ENCODE measurements at places on chromosomes 6 and 20.

- no peak for DNase-seq
Measured at GRCh38 chr20:49210101-49210756, 9.0 kb upstream of the DDX27 start.

DNA sequence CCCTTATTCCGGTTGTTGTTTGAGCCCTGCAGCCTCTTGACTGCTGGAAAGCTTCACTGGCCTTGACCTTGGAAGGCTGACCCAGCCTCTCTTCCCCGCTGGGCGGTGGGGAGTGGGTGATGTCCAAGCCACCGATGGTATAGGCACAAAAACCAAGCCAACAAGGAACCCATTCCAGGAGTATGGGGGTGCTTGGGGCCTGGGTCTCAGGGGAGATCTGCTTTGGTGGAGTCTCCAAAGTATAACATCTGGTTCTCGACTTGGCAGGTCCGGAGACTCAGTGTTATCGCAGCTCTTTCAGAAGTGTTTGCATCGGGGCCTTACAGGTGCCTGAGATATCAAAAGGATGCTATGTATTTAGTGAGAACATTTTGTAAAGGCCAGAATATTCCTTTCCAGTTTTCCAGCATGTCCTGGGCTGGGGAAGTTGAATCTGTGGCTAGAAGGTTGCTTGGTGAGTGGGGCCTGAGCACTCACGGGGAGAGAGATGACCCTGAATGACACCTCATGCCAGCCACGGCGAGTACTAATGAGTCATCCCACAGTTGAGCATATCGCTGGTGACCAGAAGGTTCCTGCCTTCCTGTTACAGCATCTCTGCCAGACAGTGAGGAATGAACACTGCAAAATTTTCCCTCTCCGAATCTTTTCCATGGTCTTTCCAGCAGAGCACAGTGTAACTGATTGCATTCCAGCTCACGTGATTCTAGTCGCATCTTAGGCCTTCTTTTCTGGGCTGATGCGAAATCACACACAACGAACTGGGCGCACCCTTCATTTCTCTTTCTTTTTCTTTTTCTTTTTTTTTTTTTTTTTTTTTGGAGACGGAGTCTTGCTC is 133.9 kb downstream of the ZDHHC14 start:
- peak; percentile 33 for DNase-seq

GRCh38 chr6:152380351-152380767 is 256.8 kb downstream of the SYNE1 start:
- no peak for DNase-seq

GRCh38 chr6:149766156-149766769 is 16.7 kb downstream of the PCMT1 start:
- no peak for DNase-seq

DNA sequence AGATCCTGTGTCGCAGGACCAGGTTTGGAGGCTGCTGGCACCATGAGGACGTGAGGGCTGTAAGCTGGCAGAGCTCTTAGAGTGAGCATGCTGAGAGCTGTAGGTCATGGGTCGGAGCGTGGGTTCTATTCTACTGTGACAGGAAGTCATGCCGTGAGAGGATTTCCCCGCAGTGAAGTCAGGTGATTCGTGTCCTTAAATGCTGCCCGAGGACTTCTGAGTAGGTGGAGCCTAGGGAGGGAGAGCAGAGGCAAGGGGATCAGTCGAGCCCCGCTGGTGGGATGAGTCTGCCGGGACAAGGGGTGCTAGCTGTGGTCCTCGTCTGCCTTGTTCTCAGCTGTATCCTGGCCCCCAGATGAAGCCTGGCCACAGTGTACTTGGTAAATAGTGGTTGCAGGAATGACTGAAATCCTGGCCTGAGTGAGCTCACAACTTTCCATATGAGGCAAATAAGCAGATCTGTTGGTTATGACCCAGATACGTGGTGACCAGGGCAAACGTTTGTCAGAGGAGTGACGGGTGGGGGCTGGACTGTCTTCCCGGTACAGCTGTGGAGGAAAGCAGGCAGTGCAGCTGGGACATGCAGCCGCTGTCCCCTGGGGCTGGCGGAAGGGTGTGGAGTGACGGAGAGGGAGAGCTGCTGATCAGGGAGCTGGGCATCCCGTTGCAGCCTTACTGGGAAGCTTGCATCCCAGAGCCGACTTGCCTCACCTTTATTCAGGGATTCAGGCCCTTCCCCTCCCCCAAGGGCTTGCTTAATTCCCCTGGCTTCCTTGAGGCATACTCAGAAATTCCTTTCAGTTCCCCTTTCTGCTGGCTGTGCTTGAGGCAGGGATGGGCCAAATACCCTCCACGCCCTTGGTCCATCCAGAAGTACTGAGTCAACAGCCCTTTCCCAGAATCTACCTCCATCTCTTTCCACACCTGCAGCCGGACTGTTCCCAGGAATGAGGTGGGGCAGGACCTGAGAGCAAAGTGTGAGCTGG is 250.9 kb upstream of the RREB1 start:
- no peak for DNase-seq

- DNase-seq: no peak
Measured at GRCh38 chr6:107735906-107736635, 88.0 kb downstream of the SCML4 start.

- DNase-seq: no peak
Measured at GRCh38 chr20:38460040-38460623, 12.5 kb upstream of the RALGAPB start.

DNA sequence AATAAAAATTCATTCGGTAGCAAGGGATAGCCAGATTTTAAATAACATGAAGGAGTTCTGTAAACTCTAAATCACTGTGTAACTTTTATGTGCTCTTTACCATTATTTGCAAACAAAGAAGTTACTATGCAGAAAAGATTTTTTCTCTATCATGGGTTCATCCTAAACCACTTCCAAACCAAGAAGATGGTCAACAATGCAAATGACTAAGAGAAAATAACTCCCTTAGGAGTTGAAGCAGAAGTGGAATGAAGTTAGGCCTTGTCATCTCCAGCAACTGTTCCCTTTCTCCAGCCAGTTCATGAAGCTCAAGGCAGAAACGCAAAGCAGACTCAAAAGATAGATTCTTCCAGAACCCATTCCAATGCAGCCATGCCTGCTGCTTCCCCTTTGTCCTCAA is 66.0 kb downstream of the MBOAT1 start:
- no peak for DNase-seq

DNA sequence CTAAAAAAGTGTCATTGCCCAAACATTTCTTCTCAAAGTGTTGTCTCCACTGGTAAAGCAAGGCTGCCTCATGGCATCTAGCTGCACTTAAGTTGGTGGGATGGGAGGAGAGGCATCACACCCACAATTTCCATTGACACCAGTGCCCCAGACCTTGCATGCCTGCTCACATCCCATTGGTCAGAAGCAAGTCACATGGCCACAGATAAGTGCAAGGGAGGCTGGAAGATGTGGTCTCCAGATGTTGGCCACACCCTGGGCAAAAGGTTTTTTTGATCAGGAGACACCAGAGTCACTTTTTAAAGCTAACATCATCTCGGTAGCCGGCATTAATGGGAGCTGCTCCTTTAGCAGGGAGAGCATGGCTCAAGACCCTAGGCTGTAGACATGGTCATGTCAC is 157.1 kb upstream of the CST7 start:
- no peak for DNase-seq

DNA sequence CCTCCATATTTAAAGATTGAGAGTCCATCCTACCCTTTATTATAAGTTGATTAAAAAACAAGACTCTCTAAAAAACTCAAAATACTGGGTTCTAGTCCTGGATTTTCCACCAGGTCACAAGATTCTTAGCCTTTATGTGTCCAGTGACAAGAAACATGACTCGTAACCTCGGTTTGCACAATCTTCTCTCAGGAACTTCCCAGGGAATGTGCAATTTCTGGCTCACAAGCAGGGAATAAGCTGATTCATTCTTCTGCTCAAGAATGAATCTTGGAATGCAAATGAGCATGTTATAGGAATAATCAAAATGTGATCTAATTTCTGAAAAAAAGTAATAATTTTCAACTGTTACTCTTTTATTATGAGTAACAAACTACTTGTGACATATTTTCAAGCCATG is 45.1 kb downstream of the OGFRL1 start:
- DNase-seq: peak; percentile 85

- DNase-seq: no peak
Measured at GRCh38 chr6:144139817-144140216, 10.5 kb upstream of the STX11 start.

DNA sequence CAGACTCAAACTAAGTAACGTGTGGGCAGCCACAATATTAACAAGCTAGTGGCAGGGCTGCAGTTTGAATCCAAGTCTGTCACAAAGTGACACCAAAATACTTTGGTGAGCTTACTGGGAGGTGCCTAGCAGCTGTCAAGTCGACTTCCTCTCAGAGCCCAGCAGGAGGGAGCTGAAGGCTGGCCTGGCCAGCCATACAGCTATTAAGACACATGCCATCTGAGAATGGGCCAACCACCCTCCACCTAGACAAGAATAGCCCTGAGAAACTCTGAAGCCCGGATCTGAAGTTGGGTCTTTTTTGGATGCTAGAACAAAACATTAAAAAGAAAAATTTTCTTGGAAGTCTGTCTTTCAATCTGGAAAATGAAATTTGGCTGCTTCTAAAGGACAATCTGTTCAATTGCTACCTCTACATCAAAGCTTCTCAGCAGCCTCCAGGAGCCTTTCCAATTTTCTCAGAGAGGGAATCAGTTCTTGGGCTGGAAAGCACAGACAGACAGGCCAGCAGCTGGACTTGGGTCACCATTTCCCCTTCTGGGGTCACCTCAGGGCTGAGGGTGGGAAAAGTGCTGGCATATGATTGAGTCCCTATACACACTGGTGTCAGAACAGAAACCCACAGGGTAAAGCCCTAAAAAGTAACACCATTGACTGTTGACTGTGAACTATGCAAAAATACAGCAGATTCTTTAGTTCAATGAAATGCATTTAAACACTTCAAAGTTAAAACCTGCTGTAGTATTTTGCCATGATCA is 42.9 kb downstream of the UQCC1 start:
- DNase-seq: no peak

DNA sequence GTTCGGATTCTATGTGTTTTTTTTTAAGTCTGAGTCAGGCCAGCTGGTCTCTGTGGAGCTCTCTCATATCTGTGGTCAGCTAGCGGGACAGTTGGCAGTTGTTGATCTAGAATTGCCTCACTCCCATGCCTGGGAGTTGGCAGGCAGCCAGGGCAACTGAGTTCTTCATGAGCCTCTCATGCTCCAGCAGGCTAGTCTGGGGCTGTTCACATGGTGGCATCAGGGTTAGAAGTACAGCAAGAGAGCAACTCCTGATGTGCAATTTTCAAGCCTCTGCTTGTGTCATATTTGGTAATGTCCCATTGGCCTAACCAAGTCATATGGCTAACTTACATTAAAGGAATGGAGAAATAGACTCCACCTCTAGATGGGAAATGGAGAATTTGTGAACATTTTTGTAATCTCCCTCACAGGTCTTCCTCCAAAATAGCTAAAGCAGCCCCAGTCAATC is 6.7 kb upstream of the IFT52 start:
- DNase-seq: no peak

DNA sequence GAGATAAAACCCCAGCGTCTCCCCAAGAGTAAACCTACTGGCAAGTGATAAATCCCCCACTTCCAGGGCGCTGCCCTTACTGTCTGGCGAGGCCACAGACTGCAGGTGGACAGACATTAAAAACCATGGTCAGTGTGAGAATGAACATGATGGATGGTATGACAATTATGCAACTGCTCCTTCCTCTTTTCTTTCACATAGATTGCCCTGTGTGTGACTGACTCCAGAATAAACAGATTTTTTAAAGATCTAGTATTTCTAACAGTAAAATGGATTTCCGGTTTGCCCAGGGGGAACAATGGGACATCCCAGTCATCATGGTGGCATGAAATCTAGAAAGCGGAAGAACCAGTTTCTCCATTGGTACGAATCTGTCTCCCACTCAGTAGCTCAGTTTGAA is 153.7 kb downstream of the FOXC1 start:
- no peak for DNase-seq

- no peak for DNase-seq
Measured at GRCh38 chr6:88445188-88445965, 279.2 kb upstream of the CNR1 start.

DNA sequence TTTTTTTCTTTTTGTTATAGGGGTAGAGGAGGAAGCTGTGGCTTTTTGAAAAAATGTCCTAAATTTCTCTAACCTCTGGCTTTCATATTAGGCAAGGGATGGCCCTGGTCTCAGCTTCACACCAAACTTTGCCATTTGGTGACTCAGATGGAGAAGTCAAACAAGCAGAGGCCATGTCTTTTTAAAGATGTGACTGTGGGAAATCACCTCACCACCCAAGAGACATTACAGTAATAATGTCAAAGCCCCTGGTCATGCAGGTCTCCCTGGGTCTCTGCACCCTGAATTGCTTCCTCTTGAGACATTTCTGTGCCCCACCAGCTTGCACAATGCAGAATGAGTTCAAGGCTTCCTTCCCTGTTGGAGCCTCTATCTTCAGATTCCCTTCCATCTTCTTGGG is 39.5 kb upstream of the ADGRF5 start:
- DNase-seq: no peak

DNA sequence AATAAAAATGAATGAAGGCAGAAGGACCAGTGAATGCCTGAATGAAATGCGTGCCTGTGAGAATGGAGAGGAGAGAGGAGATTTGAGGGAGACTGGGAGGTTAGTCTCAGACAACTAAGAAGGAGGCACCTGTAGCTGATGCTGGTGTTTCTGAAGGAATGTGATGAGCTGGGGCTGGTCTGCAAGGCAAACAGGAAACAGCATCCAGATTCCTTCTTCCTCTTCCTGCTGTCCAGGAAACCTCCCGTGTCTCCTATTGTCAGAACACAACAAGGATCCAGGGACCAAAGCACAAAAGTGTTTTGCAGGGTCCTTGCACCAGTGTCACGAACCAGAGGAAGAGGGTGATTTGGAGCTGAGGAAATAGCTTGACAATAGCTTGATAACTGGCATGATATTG is 50.4 kb upstream of the TAB2 start:
- DNase-seq: no peak

DNA sequence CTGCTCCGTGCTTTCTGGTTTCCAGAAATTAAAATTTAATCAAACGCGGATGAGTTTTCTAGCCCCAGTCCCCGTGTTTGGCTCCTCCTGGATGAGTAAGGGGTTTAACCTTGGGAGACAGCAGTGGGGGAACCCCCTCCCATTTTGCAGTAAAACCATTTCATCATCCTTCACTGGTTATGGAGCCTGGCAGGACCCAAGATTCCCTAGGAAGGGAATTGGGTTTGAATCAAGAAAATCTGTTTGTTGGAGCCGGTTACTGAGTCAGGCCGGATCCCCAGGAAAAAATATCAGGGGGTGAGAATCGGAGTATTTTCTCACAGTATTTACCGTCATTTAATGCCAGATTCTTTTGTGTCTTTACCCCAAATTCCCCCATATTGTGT is 754 bp downstream of the YWHAB start:
- DNase-seq: no peak

GRCh38 chr20:62628691-62629090 is 13.6 kb upstream of the SLCO4A1 start:
- DNase-seq: no peak

DNA sequence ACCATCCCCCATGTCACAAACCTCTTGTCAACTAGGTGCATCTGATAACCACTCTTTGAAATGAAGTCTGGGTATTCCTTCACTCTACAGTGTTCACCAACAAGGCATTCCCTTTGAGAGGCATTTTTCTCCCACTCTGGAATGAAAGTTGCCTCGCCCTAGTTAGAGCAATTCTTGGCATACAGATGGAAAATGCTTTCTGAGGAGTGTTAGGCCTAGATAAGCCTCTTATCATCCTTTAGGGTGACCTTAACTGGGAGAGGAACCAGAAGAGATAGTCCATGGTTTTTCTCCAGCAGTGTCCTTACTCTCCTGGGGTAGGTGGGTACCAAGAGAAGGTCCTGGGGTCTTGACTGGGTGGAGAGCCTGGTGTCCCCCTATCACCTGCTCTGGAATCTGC is 14.8 kb downstream of the CLIC5 start:
- DNase-seq: no peak

GRCh38 chr6:170269846-170270541 is 20.9 kb downstream of the DLL1 start:
- DNase-seq: no peak

Measured in Panc1 (cell line).